ENCODE measurements at places on chromosomes 2 and 18.

- DNase-seq = no peak
Measured at GRCh38 chr18:50011813-50012435, 183.0 kb downstream of the MYO5B start.

GRCh38 chr2:20949256-20949655 lies 94.6 kb downstream of the APOB start:
- no peak for DNase-seq

- DNase-seq = no peak
Measured at GRCh38 chr2:33022989-33023727, 76.4 kb downstream of the LTBP1 start.

DNA sequence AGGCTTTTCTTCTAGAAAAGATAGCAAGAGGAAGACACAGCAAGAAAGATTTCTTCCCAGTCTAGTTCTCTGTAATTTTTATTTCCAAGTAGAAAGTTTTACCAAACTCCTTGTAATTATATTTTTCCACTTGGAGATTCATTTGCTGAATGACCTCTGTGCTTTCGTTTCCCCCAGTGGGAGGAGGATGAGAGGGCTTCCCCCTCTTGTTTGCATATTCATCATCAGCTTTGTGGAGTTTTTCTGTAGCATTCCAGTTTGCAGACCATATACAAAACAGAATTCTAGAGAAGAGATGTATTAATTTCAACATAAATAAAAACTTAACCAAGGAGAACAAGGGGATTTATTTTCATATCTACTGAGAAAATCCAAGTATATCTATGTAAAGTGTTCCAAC lies 51.3 kb downstream of the RMDN2 start:
- no peak for DNase-seq

GRCh38 chr2:241734208-241734466 lies 293 bp upstream of the D2HGDH start:
- no peak for DNase-seq

DNA sequence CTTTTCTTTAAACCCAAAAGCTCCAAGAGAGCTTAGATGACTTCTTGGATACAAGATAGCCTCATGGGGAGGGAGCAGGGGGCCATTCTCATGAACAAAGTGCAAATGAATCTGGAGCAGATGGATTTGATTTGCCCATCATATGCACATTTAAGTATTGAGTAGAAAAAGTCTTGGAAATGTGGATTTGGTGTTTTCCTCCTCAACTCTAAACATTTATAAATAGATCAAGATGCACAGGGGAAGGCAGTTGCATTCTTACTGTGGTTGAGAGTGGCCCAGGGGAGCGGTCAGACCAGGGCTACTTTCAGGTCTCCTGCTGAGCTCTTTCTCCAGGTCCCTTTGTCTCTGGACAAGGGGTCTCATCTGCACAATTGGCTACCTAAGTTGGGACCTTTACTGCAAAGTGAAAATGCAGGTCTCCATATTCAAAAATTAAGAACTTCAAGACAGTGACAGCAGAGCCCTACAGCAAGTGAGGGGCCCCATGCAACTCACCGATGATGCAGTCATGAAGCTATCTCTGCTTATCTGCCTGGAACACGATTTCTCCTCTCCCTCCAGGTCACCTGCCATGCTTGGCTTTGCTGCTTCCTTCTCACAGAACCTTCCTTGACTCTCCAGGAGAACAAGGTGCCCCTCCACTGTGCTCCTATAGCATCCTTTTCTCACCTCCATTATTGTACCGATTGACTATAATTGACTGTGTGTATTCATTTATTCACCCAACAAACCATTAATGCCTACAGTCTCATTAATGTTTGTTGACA lies 145.4 kb downstream of the LPIN1 start:
- no peak for DNase-seq

DNA sequence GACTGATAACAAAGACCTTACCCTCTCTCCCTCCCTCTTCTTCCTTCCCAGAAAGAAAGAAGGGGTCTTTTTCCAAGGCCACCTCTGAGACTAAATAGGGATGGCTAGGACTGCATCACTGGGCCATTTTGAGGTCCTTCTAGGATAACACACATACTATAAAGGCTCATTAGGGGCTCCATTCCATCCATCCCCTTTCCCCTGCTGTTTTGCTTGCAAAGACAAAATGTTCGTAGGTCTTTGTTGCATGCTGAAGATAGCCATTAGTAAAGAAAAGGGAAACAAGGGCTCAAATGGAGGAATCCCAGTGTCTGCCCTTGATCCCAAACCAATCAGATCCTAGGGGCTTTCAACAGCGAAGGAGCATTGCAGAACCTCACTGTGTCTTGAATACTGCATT lies 344.3 kb downstream of the CYP26B1 start:
- no peak for DNase-seq

DNA sequence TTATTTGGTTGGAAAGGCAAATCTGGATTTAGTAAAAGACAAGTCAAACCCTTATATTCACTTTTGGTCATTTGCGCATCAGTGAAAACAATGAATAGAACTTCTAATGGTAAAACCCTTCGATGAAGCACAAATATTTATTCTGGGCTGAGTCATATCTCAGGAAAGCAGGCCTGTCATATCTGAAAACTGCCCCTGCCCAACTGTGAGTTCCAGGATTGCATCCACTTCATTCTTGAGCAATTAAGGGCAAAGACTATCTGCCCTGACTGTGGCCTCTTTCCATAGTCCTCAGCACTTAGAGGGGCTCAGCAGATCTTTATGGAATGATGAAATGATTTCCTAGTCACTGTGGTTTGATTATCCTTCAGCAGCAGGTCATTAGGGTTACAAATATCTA lies 795.2 kb upstream of the ID2 start:
- DNase-seq = no peak

DNA sequence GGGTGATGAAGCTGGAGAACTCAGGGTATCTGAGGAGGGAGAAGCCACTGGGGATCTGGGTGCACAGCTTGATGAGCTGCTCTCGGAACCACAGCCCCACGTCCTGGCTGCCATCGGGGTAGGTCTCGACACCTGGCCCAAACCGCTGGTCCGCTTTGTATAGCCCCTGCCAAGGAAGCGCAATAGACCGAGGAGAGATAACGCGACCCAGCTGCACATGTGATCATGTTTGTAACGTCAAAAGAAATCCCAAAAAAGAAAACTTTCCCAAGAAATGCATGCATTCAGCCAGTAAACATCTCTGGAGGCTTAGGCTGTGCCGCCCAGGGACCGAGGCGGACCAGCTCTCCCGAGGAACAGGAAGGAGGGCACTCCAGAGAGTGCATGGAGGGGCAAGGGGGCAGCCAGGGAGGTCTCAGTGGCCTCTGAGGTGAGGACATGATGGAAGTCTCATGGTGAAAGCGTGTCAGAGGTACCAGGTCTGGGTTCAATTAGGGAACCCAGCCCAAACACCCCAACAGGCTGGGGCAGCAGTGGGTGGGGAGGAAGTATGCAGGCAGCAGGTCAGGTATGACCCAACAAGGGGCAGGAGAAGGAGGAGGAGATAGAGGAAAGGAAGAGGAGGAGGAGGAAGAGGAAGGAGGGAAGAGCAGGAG lies 28.3 kb downstream of the ANKMY1 start:
- DNase-seq = no peak

DNA sequence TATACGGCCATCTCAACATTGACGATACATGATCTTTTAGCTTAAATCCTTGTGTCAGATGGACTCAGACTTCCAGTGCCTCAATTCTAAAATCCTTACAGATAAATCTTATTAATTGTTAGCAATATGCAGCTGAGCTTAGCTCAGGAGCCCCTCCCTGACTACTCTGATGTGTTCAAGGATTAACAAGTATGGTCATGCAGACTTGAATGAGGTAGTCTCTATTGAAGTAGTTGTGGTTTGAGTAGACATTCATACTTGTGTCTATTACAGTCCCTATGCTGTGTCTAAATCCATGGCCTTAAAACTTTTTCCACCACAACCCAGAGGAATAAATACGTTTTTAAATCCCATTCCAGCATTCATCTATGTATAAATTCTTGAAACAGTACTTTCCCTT lies 119.5 kb downstream of the NUP35 start:
- DNase-seq = no peak

- DNase-seq = no peak
Measured at GRCh38 chr2:101803128-101803527, 105.6 kb downstream of the MAP4K4 start.

DNA sequence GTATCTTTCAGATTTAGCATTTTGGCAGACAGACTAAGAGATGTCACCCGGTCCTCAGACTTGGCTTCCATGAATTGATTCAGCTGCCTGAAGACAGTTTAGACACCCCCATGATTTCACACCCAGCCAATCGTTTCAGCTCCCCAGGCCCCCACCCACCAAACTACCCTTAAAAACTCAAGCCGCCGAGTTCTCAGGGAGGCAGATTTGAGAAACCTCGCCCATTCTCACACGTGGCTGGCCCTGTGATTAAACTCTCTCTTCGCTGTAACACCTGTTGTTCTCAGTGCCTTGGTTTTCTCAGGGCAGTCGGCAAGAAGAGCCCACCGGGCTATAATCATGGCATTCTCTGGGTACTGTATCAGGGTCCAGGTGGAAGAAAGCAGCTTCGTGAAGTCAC lies 35.2 kb downstream of the UXS1 start:
- DNase-seq = peak; percentile 56

- DNase-seq = no peak
Measured at GRCh38 chr2:221802089-221802488, 230.0 kb upstream of the EPHA4 start.

DNA sequence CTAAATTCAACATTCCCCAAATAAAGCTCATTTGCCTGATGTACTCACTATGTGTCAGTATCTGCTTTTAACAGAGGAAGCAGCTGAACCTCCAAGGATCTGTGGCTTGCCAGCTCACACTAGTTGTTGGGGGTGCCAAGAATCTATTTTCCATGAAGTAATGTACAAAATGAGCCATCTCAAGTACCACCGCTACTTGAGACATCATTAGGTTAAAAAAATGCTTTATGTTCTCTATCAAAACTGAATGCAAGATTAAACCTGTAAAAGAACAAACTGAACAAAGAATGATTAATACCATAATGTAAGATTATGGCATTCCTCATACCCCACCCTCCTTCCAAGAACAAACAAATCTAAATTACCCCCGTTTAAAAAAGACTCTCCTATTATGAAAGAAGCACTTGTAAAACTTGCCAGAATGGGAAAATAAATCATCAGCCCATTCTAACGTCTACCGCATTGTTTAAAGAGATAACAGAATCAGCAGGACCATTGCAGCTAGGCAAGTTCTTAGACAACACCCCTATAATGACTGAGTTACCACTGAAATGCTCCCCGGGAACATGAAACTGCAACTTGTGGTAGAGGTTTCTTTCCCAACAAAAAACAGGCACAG lies 471.6 kb downstream of the DLGAP1 start:
- DNase-seq = no peak

DNA sequence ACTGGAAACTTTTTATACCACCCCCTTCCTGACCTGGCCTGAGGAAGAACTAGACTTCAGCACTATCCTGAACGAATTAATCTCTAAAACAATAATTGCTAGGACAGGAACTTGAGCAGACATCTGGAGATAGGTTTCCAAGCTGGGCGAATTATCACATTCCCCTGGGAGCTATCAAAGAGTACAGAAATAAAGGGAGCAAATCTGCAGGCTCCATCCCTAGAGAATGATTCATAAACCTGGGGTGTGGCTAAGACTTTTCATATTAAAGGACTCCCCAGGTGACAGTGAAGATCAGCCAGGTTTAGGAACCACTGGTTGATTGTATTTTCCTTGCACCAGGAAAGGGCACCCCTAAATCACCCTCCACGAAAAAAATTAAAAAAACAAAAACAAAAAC lies 105.6 kb upstream of the NOL4 start:
- DNase-seq = no peak

DNA sequence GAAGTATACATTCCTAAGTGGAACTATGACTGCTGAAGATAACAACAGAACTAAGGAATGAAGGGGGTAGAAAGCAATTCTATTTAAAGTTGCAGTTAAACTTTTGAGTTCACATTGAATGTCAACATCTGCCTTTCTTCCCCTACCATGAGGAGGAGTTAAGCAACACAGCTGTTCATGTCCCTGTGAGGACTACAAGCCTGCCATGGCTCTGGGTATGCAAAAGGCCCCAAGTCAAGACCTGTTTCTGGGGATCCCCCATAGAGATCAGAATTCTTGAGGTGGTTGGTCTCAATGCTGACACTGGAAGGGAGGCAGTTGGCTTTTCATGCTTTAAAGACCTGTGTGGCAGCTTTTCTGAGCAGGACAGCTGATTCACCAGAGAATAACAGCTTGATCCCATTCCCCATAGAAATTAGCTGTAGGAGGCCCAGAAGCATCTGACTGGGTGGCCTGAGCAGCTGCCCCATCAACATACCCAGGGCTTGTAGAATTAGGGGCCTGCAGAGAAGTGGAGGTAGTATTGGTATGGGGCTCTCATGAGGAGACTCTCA lies 131.0 kb downstream of the SETBP1 start:
- no peak for DNase-seq

GRCh38 chr2:41087946-41088345 lies 636.1 kb upstream of the SLC8A1 start:
- DNase-seq = no peak

- DNase-seq = no peak
Measured at GRCh38 chr2:105611811-105612424, 132.8 kb upstream of the NCK2 start.
